ENCODE measurements at places on chromosomes 2 and 18. TPM values are rescaled to one million over a fixed set of nuclear protein-coding genes. Genes with fewer than 3 reads are reported as not detected.

Gene ANKRD29
- 6.9 TPM for total RNA-seq

Gene DPYSL5
- not detected for total RNA-seq

Gene KIAA2012
- total RNA-seq: under 0.01 TPM

Gene INO80D
- 5.1 TPM for total RNA-seq

Gene CWC22
- total RNA-seq: 22.5 TPM

Gene KCNIP3
- 1.7 TPM for total RNA-seq

Gene TRABD2A
- 14.4 TPM for total RNA-seq

Gene RTKN
- 11.8 TPM for total RNA-seq

Gene C18orf54
- 3.3 TPM for total RNA-seq

Gene XIRP2
- 0.51 TPM for total RNA-seq

Gene TNS1
- 44.4 TPM for total RNA-seq

Gene MYO5B
- total RNA-seq: under 0.01 TPM

Gene PCARE
- under 0.01 TPM for total RNA-seq

Gene ANO7
- total RNA-seq: 0.50 TPM

Gene FLACC1
- 1.3 TPM for total RNA-seq

Gene PTRHD1
- 29.9 TPM for total RNA-seq

Gene GREB1
- total RNA-seq: 0.51 TPM

Gene YES1
- 49.5 TPM for total RNA-seq

Gene UGT1A7
- total RNA-seq: not detected

Gene SAG
- not detected for total RNA-seq

Gene FER1L5
- 0.51 TPM for total RNA-seq

Gene CRIM1
- total RNA-seq: 135 TPM

Gene DSG3
- not detected for total RNA-seq

Gene CNDP1
- total RNA-seq: not detected

Gene EFHD1
- total RNA-seq: not detected

Gene MERTK
- total RNA-seq: 6.6 TPM

Gene CGREF1
- 10.0 TPM for total RNA-seq

Gene CKAP2L
- total RNA-seq: 0.26 TPM

Gene RTP5
- not detected for total RNA-seq

Gene DES
- total RNA-seq: 69.3 TPM
